ENCODE measurements at places on chromosomes 1 and 21.

GRCh38 chr21:35197992-35198431 lies 148.9 kb upstream of the RUNX1 start:
- no peak for DNase-seq

DNA sequence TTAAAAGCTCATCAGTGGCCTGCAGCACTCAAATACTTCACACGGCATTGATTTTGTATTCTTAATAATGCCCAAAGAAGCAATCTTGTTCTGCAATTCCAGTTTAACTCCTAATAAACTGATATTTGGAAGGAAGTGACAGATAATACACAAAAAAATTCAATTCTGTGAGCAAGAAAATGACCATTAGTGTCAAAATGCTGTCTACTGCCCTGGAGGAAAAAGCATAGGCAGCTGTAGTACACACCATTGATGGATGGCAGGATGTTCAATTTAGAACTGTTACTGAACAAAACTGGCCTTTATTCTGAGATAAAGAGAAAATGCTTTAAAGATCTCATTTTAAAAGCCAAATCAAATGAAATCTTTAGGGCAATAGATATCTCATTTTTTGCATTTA lies 251.3 kb upstream of the FMN2 start:
- no peak for DNase-seq

GRCh38 chr1:12275370-12275769 lies 45.5 kb downstream of the VPS13D start:
- DNase-seq, result no peak

- no peak for DNase-seq
Measured at GRCh38 chr1:8529901-8530300, 212.0 kb downstream of the SLC45A1 start.

DNA sequence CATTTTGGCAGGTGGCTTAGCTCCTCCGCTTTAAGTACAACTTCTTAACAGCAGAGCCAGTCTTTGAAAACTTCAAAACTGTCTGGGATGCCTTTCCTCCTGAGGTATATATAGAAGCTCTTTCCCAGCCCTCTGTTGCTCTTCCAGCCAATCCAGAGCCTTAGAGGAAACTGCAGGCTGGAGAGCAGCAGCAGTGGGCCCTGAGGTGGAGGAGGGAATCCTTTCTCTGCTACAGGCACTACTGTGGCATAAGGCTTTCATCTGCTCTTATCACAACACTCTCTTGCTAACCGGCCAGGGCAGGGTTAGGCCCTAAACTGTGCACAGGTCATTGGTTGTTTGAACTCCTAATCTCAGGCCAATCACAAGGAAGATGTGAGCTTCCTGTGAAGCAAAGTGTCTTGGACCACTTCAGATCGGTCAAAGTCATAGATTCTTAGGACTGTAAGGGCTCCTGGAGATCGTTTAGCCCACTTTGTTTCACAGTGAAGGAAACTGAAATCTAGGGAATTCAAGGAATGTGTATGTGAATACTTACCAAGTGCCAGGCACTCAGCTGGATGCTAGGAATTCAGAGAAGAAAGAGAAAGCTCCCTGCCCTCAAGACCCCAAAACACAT lies at the start of gene RGS5:
TSS of gene RGS5 (minus strand) at position 84 of the 619 bp plus-strand sequence. CDS start at position 3, 81 bp downstream.
- peak; percentile 72 for DNase-seq

GRCh38 chr1:97457446-97458089 lies 463.3 kb downstream of the DPYD start:
- DNase-seq, result peak; percentile 10

GRCh38 chr1:40593449-40594186 lies 62.2 kb downstream of the ZNF684 start:
- DNase-seq, result no peak

DNA sequence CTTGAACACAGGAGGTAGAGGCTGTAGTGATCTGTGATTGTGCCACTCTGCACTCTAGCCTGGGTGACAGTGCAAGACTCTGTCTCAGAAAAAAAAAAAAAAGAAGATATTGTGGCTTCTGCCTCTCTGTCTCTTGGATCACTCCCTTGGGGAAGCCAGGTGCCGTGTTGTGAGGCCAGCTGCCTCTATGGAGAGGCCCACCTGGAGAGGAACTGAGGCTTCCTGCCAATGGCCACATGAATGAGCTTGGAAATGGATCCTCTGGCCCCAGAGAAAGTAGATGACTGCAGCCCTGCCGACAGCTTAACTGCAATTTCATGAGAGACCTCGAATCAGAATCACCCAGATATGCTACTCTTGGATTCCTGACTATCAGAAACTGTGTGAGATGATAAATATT lies 19.7 kb upstream of the AK2 start:
- DNase-seq, result no peak

DNA sequence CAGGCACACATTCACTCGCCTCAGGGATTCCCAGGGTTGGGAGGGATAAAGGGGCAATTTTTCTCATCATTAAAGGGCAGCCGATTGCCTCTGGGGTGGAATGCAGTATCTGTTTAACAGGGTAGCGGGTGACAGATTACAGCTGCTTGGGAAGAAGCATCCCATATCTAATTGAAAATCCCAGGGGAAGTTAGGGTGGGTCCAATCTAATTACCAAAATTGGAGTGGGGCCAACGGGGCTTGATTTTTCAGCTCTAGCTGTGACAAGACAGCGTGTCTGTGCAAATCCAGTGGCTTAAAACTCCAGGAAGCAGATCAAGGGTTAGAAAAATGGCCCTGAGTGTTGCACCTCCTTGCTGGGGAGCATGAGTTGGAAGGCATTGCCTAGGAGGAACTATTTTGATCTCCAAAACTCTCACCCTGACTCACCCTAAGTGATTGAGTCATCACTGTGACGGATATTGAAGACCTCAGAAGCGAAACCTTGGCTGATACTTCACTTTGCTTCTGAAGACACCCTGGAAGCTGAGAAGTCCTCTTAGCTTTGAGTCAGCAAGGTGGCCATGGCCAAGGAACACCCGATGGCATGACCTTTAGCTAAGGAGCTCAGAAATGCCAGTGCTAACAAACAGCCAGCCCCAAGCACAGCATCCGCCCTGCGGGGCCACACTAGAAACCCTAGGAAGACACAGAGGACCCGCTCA lies 46.0 kb downstream of the GRHL3 start:
- DNase-seq, result peak; percentile 36

- no peak for DNase-seq
Measured at GRCh38 chr1:240306673-240307072, 215.0 kb downstream of the FMN2 start.

DNA sequence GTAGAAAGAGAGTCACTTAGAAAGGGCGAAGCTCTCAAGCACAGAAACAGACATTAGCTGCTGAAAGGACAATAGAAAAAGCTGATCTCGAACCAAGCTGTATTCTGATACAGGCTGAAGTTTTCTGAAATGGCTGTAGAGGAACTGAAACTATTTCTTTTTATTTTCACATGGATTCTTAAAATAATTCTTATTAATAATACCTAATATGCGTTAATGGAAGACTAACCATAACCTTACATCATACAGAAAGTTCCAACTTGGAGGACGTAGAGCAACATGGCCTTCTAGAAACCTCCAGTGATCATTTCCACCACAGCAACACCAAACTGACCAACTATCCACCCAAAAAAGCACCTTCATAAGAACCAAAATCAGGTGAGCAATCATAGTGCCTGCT lies 52.8 kb upstream of the ACADM start:
- DNase-seq, result no peak

GRCh38 chr1:36175137-36176095 lies 19.5 kb downstream of the MAP7D1 start:
- DNase-seq, result peak; percentile 41

DNA sequence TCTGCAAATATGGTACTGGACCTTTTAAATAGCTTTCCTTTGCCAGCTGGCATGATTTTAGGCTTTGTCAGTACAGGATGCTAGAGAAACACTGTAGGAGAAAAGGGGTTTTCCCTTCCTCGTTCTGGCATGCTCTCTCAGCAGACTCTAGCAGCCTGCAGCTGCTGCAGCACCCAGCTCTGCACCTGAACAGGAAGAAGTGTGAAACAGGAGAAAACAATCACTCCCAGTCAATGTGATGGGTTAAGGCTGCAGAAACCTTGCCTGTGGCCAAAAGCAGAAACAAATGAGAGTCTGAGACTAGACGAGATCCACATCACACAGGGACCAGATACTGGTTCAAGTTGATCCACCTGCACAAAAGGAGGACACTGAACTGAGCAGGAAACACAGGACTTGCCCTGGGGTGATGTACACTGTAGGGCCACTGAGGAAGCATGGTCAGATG lies 21.2 kb downstream of the OVGP1 start:
- DNase-seq, result peak; percentile 20

GRCh38 chr1:152960452-152961044 lies 9.9 kb upstream of the SPRR4 start:
- DNase-seq, result no peak

DNA sequence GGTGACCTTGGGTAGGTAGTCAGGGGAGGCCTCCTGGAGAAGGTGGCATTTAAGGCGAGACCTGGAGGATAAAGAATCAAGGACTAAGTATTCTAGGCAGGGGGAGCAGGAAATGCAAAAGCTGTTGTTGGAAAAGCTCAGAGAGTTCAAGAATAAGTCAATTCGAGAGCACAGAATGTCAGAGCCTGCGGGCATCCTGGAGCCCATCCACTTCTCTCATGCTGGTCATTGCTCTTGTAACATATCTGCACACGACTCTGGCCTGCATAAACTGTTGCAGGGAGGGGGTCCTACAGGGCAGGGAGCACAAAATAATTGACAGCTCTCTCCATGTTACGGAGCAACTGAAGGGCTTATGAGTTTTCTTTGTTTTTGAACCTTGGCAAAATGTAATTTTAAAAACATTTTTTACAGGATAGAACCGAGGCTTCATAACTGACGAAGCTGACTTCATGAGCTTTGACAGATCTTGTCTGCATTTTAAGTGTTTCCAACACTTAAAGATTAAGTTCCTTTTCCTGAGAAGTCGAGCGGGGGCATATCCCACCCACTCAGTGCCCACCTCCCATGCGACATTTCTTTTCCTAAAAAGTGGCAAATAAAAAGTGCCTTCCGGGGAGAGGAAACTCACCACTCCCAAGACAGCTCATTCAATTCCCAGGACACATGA lies 4.2 kb downstream of the PLA2G5 start:
- no peak for DNase-seq

- DNase-seq, result no peak
Measured at GRCh38 chr1:82946096-82946605, 1052.8 kb downstream of the TTLL7 start.

DNA sequence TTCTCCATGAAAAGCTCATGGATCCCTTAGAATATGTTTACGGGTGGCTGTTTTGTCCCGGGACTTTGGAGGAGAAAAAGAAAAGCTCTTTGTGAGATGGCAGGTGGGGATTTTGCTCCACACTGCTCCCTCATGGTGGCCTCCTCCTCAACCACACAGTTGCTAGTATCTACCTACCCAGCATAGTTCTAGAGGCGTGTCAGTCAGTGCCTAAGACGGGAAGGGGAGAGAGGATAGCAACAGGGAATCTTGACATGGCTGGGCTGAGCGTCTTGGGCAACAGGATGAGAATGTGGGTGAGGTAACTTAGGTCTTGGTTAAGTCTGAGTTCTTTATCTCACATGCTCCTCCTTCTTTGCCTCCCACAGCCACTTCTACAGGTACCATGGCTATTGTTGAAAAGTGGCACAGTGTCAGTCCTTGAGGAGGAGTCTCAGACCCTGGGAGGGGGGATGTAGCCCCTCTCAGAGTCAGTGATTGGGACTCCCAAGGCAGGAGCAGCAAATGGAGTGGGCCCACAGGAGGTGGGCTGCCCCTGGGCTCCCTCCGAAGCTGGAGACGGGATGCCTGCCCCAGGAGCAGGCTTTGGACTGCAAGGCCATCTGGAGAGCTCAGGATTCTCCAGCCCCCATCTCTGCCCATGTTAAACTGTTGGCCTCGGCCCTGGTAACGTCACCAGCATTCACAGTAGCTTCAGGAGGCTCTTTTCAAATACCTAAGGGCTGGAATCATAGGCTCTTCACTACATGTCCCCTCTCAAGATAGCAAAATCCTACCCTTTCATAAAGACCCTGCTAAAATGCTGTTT lies 75.4 kb downstream of the TENT5C start:
- DNase-seq, result no peak

GRCh38 chr1:117685936-117686806 lies 80.3 kb downstream of the TENT5C start:
- no peak for DNase-seq

- peak; percentile 98 for DNase-seq
Measured at GRCh38 chr1:173429471-173430402, 47.4 kb upstream of the PRDX6 start.

DNA sequence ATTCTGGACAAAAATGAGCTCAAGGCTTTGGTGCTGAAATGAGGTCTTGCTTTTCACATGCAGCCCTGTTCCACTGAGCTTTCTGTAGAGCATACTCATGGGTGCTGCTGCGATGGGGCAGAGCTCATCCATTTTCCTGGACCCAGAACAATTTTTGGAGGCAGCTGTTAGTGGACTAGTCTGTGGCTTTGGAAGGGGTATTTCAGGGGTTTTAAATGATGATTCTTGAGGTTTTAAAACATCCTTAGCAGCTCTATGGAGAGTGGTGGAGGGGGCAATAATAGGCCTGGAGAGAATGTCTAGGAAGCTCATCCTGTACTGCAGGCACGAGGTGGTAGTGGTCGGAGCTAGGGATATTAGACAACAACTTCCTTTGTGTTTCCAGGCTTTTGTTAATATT lies 16.5 kb downstream of the NOS1AP start:
- DNase-seq, result no peak

- DNase-seq, result no peak
Measured at GRCh38 chr1:99570486-99571089, 75.3 kb upstream of the PALMD start.

- peak; percentile 92 for DNase-seq
Measured at GRCh38 chr1:236021424-236022135, 43.3 kb downstream of the NID1 start.

GRCh38 chr1:43510621-43511020 lies 20.1 kb upstream of the PTPRF start:
- DNase-seq, result no peak

DNA sequence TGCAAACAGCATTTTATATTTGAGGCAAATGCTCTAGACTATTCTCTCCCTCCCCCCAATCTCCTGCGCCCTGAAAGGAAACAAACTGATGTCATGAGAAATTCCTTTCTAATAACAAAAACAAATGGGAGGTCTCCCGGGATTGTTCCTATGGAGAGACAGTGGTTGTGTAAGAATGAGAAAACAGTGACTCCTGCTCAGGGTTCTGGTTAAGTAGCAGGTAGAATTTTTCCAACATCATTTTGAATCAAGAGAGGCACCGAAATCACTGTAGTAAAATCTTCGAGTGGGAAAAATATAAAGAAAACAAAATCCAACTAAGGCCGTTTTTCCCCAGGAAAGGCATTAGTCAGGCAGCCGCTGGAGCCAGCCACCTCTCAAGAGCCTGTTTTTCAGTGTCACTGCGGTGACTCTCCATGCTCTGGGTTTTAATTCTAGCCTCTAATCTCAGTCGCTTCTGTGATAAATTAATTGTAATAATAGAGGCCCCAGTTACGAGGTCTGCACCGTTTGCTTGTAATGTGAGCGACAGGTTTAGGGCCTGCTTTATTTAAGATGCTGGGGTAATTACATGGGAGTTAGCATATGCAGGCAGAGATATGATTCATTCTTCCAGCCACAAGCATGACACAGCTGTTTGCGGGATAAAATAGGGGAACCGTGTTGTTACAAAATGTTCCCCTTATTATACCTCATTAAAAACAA lies 80.3 kb downstream of the RNF220 start:
- peak; percentile 67 for DNase-seq

Data from umbilical cord (tissue), 2 donors.